ENCODE measurements at places on chromosomes 5 and 9. TPM values are rescaled to one million over a fixed set of nuclear protein-coding genes. Genes with fewer than 3 reads are reported as not detected.

The SPATA6L gene
- total RNA-seq: 15.1 TPM

The PANK3 gene
- 36.9 TPM for total RNA-seq

The CSF1R gene
- 55.8 TPM for total RNA-seq

The SEMA5A gene
- 23.3 TPM for total RNA-seq

The FANCC gene
- total RNA-seq: 10.8 TPM

The MEGF9 gene
- total RNA-seq: 20.4 TPM

The PDGFRB gene
- 104 TPM for total RNA-seq

The ARL14EPL gene
- total RNA-seq: not detected

The OCLN gene
- total RNA-seq: 127 TPM

The CD72 gene
- total RNA-seq: 7.1 TPM

The MSX2 gene
- total RNA-seq: 0.79 TPM

The RELL2 gene
- total RNA-seq: 3.0 TPM

The OGN gene
- 3.8 TPM for total RNA-seq

The IL6ST gene
- 378 TPM for total RNA-seq

The NR2F1-AS1 gene
- total RNA-seq: 13.0 TPM

The IRX4 gene
- not detected for total RNA-seq

The SPATA31C1 gene
- not detected for total RNA-seq

The QRFP gene
- not detected for total RNA-seq

The C9 gene
- total RNA-seq: 4.5 TPM

The ATP10B gene
- total RNA-seq: 1.4 TPM

The PCDHGB3 gene
- total RNA-seq: 4.4 TPM

The EQTN gene
- 1.4 TPM for total RNA-seq

The SAXO1 gene
- total RNA-seq: 0.35 TPM

The PCDHGC5 gene
- 1.4 TPM for total RNA-seq

The PCDH1 gene
- total RNA-seq: 147 TPM

The C1QTNF2 gene
- 2.8 TPM for total RNA-seq

The CDKN2A gene
- total RNA-seq: 4.1 TPM

The KIF4B gene
- total RNA-seq: not detected

The PCDHA7 gene
- 1.1 TPM for total RNA-seq

The CDH18 gene
- total RNA-seq: not detected

The MEGF10 gene
- 0.25 TPM for total RNA-seq

The IFNA2 gene
- total RNA-seq: not detected

The PCDHGA8 gene
- total RNA-seq: 1.8 TPM

The ARID3C gene
- not detected for total RNA-seq

The ASPN gene
- 1.5 TPM for total RNA-seq

The HINT1 gene
- total RNA-seq: 220 TPM
